ENCODE measurements at places on chromosomes 2 and 18. TPM values are rescaled to one million over a fixed set of nuclear protein-coding genes. Genes with fewer than 3 reads are reported as not detected.

Gene ANKRD30B
- total RNA-seq: 0.70 TPM

Gene OTX1
- total RNA-seq: not detected

Gene CLEC4F
- 0.18 TPM for total RNA-seq

Gene ARHGAP15
- total RNA-seq: not detected

DNA sequence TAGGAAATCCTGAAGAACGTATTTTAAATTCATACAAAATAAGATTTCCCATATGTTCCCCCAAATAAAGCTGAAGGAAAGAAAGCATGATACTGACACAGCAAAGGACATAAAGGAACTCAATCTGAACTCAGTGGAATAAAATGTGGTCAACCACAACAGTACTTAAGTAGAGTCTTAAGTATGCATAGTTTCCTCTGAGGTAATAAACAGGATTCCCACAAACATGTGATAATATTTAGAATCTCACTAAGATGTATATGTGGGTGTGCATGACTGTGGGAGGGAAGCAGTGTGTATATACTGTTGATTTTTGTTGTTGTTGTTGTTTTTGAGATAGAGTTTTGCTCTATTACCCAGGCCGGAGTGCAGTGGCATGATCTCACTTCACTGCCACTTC is 69.3 kb downstream of the NOL10 start:
- DNase-seq: no peak

DNA sequence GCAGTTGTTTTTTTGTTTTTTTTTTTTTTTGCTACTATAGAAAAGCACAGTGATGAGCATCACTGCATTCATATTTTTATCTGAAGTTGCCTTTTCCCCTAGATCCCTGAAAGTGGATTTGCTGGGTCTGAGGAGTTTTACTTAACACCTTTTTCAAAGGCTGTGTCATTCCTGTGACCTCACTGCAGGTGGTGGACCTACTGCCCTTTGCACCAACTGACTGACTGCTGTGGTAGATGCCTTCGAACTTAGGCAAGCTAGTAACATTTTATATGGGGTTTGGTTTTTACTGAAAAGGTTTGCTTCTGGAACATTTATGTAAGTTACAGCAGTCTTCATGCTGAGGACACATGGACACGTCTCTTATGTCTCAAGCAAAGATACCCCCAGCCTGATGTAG is 36.2 kb downstream of the SPTBN1 start:
- DNase-seq: no peak

GRCh38 chr18:13103366-13103765 is 112.2 kb downstream of the CEP192 start:
- no peak for DNase-seq

DNA sequence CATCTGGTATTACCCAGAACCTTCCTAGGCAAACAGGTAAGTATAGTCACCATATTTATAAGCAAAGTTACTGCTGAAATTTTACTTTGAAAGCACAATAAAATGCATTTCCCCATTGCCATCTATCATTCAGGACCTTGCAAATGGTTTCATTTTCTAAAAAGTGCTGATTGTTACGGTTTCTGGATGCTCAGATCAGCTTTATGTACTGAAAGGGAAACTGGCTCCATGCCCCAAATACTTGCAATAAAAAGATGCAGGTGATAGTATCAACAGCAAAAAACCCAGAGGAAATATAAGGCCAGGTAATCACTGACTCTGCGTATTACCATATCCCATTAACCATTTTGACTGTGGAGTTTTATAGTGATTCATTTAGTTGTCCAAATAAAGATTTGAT is 1150.7 kb upstream of the CRIM1 start:
- no peak for DNase-seq

- no peak for DNase-seq
Observed at GRCh38 chr2:102350137-102350793, 5.3 kb upstream of the IL18R1 start.

DNA sequence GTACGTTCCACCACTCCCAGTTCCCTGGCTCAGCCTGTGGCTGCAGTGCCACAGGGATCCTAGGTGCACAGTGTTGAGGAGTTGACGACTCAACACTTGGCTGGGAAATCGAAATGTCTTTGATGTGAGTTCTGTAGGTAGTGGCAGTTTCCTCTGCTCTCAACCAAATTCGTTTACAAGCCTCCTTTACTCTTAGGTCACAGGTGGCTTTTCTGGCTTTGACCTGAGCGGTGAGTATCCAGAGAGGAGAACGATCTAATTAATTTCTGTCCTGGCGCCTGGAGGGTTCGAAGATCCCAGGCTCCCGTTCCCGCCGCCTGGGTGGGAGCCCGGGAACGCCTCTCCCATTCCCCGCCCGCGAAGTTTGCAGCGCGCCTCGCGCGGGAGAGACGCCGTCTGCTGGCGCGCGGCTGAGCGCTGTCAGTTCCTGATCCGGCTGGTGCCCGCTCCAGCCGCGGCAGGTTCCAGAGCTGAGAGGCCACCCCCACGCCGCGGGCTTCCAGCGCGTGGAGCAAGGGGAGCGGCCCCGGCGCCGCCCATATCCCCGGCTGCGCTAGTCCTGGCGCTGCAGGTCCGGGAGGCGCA is at the start of gene LAMA3:
LAMA3 (plus strand) TSS at position 423 of the 585 bp plus-strand sequence. CDS start 231 bp downstream, outside the sequence.
- DNase-seq: no peak

DNA sequence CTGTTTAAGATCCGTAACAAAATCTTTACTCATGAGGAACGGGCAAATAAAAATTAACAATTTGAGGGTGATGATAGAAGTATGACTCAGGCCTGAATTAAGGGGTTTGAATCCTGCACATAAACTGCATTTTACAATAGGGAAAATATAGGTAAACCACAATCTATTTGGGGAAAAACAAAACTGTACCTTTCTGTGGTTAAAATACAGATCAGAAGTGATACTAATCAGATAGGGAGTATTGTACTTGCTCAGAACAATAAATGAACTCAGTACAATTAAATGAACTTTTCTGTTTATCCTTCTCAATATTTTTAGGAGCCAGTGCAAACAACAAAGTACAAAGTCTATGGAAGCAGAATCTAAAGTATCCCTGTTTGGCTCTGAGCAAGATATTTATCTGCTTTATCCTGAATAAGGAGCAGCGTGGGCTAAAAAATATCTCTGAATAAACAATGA is 287.3 kb downstream of the ZNF385B start:
- no peak for DNase-seq

DNA sequence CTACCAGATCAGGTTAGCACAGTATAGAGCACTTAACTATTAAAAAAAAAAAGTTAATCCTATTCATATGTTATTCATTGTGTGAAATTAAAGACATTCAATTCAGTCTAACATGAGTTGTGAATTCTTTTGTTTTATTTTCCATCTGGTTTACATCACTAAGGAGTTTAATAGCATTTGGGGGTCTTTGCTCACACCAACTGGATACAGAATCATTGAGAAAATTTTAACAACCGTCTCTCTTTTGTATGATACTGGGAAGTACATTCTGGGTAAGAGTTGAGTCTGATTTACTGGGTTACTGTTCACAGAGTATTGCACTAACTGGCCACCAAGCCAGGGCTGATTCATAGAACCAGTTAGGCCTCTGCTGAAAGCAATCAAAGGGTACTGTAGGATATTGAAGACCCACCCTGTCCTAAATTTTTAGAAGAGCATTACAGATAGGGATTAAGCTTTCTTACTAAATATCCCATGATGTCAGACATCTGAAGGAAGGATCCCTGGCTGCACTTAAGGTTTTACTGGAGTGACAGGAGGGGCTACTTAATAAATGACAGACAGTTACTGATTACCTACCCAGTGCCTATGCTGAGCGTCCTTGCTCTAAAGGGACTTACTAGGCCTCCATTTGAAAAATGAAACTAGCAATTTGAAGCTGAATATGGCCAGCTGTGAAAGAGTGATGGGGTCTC is 387.9 kb downstream of the SETBP1 start:
- DNase-seq: no peak

DNA sequence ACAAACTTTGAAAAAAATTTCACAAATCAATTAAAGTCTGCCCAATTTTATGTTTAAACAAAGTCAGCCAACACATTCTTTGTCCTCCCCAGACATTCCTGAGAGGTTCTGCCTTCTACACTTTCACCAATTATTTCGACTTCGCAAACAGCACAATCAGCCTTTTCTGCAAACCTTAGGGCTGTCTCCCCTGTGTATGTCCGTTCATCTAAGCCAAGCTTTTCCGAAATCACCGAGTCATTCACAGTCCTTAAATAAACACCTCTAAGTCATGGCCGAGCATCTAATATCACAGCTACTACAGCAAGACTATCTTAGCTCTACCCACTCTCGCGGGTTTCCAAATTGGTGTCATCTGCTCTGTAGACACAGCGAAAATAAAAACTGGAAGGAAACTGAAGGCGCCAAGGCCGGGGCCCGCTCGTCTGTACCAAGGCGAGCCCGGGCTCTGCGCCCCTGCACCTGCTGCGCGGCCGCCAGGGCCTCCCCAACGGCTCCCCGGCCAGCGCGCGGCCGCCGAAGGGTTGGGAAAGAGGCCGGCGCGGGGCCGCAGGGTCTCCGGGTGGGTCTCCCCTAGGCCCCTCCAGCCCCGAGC is 730 bp downstream of the ODC1 start:
- DNase-seq: no peak

Measured in glomerular endothelial cell (primary cell).